ENCODE measurements at places on chromosomes 3 and 15.

- DNase-seq, result no peak
Measured at GRCh38 chr15:82003916-82004315, 41.9 kb downstream of the MEX3B start.

- peak; percentile 76 for DNase-seq
Measured at GRCh38 chr3:30611613-30612436, 5.4 kb downstream of the TGFBR2 start.

DNA sequence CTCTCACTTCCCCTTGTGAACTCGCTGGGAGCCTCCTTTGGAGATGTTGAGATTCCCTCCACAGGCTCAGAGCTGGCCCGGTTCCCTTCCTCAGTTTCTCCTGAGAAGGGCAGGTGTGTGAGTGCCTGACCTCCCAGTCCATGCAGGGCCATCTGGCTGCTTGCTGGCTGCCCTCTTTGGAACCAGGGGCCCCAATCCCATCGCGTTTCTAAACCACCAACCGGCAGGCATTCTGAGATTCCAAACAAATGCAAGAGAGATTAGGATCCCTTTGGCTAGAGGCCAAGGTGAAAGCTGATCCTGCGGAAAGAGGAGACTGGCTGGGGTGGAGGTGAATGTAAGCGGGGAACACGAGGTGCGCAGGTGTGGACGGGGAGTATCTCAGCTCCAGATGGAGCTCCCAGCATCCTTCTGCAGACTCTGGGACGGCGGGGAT lies 2.9 kb upstream of the PRRT3 start:
- DNase-seq, result no peak

- DNase-seq, result no peak
Measured at GRCh38 chr15:63457379-63457778, 47.0 kb upstream of the USP3 start.

- no peak for DNase-seq
Measured at GRCh38 chr3:147397155-147397874, 9.0 kb downstream of the ZIC4 start.

DNA sequence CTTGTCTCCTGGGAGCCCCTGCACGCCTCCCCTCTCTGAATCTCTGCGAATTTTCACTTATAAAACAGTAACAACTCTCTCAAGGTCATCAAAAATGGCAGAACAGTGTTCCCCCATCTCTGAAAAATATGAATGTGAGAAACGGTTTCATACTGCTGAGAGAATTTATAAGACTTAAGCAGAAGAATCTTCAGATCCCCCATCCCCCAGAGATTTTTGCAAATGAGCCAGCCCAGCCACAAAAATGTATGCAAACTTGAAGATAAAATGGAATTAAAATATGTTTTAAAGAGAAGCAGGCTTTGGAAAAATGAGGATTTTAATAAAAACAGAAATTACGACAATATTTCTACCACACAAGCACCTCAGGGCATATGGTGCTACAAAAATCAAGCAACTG lies 173.0 kb downstream of the STT3B start:
- no peak for DNase-seq

All from EL (cell line).